LoVo (cell line): ENCODE measurements at places on chromosomes 5 and 9.

GRCh38 chr5:21654-22233 lies 70.2 kb upstream of the PLEKHG4B start:
- peak; percentile 61 for DNase-seq

GRCh38 chr5:160471761-160472160 lies 50.1 kb downstream of the PTTG1 start:
- no peak for DNase-seq

DNA sequence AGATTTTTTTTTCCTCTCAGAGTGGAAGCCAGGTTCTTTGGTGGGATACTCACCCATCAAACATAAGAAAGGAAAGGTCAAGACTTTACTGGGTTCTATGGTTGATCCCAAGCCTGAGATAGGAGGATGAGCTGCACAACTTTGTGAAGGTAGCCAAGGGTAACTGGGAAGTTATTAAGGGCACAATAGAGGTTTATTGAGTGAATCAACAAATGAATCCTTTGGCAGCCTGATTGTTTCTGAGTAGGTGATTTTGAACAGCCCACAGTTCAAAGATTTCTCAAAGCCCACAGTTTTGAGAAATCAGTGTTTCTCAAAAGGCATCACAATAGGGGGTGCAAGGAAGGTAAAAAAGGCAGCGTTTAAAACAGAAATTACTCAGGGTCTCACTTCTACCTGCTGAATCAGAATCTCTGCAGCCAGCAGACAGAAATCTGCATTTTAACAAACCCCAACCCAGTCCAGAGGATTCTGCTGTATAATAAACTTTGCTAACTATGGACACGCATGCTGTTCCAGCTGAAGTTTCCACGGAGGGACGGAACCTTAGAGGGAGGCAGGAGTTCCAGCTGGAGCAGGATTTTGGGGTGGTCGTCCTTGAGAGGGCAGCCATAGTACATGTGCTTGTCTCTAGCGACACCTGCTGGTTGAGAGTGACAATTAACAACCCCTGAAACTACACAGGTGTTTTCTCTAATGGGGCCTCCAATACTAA lies 32.7 kb upstream of the FSD1L start:
- DNase-seq, result peak; percentile 52

DNA sequence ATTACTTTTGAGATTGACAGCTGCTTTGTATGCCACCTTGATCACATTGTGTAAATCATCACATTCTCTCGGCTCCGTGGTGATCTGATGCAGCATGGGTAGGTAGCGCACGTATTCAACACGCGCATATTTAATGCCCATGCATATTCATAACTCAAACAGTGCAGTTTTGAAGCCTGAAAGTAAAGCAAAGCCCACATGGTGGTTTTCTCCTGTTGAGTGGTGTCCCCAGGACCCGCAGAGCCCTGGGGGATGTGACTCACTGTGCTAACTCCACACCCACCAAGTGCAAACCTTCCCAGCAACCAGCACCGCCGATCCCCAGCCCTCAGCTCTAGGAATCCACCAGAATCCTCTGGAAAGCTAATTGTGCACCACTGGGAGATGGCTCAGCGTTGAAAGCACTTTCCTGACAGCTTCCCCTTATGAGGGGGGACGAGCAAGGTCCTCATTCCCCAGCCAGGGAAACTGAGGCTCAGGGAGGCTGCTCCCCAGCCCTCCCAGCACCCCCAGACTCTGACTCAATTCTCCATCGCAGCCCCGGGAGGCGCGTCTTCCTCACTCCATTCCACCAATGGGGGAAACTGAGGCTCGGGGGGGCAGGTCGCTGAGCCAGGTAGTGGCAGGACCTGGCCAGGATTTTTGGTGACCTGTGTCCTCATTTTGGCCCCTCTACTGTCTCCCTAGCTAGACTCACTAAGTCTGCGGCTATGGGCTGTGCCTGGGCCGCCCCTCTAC lies 46.4 kb downstream of the SARDH start:
- no peak for DNase-seq
